ENCODE measurements at places on chromosomes 1 and 21. TPM values are rescaled to one million over a fixed set of nuclear protein-coding genes. Genes with fewer than 3 reads are reported as not detected.

The LDLRAD1 gene
- total RNA-seq, result not detected

GRCh38 chr1:153687346-153688125, 9.0 kb downstream of the NPR1 start:
- no peak for DNase-seq

DNA sequence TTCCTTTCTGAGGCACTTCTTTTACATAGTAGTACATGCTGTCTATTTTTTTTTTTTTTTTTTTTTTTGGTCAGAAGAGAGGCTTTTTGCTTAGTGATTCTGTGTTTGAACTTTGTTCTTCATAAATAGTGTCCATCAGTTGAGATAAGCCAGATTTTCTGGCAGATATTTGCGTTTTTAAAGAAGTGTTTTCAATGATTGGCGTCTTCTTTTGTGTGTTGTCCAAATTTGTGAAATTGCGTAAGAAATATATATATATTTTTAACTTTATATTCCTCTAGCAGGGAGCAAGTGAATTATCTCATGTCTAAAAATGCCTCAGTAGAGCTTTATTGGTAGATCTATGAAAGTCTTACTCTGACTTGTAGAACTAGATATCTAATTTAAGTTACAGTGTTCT, 28.3 kb downstream of the NEK7 start:
- no peak for DNase-seq

- peak; percentile 28 for DNase-seq
These were observed 118.4 kb upstream of the L1TD1 start for GRCh38 chr1:62076286-62076685.

DNA sequence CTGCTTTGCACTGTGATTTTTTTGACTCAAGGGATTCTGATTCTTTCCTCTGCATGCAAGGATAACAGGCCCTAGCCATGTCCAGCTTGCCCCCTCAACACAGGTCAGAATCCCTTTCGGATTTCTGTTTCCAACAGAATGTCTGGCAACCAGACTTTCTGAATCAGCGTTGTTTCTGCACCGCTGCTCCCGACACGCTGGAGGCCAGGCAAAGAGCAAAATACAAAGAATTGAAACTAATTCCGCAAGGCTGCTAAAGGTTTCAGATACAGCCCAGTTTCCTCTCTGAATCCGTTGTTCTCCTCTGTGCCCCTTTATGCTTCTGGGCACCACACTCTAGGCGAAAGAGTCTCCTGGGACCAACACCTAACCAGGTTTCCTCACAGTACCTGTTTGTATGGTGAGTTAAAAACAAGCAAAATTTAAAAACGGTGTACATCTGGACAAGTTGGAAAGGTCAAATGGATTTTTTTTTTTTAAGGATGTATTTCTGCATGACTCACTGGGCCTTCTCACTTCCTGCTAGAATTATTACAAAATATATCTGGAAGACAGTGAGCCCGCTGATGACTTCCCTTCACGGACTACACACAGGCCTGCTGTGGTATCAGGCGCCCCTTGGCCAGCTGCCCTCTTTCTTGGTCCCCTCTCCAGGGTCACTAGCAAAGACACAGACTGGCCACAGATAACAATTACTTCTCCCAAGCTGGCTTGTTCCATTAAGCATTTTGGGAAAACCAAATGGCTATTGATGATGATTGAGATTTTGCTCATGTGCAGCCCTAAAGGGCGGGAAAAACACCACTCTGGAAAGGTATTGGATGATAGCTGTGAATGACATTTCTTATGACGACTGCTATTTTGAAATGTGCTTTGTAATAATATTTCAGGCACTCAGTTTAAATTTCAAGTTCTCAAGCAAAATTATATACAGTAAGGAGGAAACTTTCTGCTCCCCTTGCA, 118.3 kb downstream of the TGFB2 start:
- DNase-seq, result peak; percentile 68

GRCh38 chr1:57686306-57686705, 262.4 kb upstream of the DAB1 start:
- DNase-seq, result no peak

GRCh38 chr1:171817511-171818265, 23.6 kb upstream of the DNM3 start:
- DNase-seq, result no peak

GRCh38 chr1:14390816-14391215, 207.7 kb upstream of the KAZN start:
- DNase-seq, result no peak

- no peak for DNase-seq
These were observed 97.6 kb downstream of the OSBPL9 start for GRCh38 chr1:51714374-51715019.

All from body of pancreas (tissue), 4 donors.